ENCODE measurements at places on chromosomes 6 and 20.
A peak's percentile ranks its signal among the peaks of the same experiment; 100 is the strongest.

GRCh38 chr20:41412324-41413120 is 45.9 kb upstream of the EMILIN3 start:
- DNase-seq = no peak

- no peak for DNase-seq
Observed at GRCh38 chr6:131285548-131285947, 150.3 kb downstream of the AKAP7 start.

DNA sequence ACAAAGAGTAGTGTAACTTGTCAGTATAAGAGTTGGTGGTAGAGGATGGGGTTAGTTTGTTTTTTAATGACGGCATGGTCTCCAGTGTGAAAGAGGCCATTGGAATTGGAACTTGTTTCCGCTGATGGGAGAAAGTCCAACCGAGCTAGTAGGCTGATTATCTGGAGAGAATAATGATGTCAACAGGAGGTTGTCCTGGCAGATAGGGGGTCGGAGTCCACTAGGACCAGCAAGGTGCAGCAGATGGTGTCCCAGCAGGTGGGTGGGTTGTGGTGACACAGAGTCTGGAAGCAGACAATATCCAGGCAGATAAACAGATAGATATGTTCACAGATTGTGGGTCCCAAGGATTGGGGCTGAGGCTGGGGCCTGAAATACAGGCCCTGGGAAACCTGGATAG is 35.1 kb downstream of the PKIB start:
- DNase-seq = no peak

DNA sequence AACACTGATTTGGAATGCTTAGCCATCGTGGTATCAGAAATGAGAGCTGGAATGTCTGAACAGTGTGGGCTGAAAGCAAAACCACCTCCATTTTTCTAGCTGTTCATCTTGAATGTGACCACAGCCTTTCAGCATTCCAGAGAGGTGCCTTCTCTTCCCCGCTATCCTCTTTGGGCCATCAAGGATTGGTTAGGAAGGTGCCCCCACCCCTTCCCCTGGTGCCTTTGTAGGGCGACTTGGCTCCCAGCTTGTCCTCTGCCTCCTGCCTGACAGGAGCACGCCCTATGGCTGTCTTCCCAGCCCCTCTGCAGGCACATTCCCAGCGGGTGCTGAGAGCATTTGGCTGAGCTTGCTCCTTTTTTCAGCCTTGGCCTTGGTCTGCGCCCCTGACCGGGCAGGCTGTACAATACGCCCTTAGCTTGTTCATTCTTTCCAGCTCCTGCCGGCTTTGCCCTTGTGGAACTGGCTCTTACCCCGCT is 97.5 kb downstream of the ARMC2 start:
- DNase-seq = no peak

DNA sequence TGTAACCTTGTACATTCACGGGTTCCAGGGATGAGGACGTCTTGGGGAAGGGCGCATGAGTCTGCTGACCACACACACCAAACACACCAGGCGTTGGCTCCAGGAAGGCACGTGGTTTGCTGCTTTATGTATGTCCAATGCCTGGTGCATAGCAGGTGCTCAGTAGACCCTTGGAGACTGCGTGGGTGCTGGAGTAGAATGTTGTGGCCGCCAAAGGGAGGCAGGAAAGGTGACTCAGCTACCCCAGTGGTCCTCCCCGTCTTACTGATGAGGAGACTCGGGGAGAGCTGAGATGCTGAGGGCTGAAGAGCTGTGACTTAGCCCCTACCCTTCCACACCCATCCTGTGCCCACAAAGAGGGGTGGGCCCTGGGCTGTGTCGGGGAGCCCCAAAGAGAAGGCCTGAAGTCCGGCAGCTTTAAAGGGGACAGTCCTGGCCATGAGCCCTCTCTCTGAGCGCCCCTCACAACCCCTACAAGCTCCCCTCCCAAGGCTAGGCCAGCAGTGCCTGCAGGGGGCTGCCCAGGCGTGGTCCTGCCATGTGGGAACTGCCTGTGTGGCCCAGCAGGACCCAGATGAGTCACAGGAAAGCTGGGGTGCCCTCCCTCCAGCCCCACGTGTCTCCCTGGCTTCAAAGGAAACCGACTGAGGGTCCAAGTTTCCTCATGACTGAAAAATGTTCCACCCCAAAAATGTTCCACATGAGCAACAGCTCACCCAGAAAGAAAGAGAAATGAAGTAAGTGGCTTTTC is 28.0 kb upstream of the PTGIS start:
- DNase-seq = no peak

- no peak for DNase-seq
Observed at GRCh38 chr20:58469616-58470015, 45.6 kb downstream of the APCDD1L start.

- DNase-seq = peak; percentile 20
Observed at GRCh38 chr6:30396833-30397479, 52.0 kb downstream of the RPP21 start.

DNA sequence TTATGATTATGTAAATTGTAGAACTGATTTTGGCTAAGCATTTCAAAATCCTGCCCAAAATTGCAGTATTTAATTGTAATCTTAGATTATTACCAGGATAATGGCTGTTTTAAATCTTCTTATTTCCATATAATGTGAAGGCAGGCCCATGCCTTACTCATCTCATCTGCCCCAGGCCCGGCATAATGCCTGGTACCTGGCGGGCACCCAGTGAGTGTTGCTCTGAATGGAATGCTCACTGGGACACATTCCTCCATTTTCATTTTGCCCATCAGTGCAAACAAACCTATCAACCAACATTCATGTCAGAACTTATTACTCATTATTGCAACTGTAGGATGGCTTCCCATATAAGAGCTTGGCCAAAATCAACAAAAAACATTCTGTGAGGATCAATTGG is 22.8 kb downstream of the SAMD5 start:
- no peak for DNase-seq
